ENCODE measurements at places on chromosomes 11 and 22. TPM values are rescaled to one million over a fixed set of nuclear protein-coding genes. Genes with fewer than 3 reads are reported as not detected.

Gene SYCE3
- total RNA-seq = not detected

Gene DDI1
- total RNA-seq = not detected

DNA sequence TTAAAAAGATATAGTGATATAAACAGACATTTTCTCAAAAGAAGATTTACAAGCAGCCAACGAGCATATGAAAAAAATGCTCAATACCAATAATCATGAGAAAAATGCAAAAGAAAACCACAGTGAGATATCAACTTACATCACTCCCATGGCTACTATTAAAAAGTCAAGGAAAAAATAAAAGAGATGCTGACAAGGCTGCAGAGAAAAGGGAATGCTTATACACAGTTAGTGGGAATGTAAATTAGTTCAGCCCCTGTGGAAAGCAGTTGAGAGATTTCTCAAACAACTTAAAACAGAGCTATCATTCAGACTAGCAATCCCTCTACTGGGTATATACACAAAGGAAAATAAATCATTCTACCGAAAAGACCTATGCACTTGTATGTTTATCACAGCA, 97.1 kb upstream of the CARD18 start:
- no peak for DNase-seq

DNA sequence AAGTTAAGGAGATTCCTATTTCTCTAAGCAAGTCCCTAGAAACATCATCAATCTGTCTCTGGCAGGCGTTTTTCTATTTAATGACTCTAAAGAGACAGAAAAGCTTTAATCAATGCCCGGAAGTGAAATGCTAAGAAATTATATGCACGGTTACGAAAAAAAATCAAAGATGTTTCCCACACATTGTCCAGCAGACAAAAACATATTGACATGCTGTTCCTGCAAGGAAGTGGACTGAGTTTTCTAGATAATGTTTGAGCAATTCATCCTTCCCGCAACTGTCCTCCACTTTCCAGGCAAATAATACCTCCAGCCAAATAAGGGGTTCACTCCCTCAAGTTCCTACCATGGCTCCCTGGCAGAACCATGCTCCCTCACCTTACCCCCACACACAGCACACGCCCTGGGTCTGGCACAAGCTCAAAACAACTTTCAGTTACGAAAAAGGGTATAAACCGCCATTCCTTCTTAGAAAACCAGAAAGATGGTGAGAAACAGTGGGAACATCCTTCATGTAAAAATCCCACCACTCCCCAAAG, 29.6 kb downstream of the GALNT18 start:
- DNase-seq = no peak
